ENCODE measurements at places on chromosomes 1 and 21. TPM values are rescaled to one million over a fixed set of nuclear protein-coding genes. Genes with fewer than 3 reads are reported as not detected.

The PLXNA2 gene
- 0.57 TPM for total RNA-seq

The ATP6V1G3 gene
- total RNA-seq: not detected

The MIER1 gene
- 28.5 TPM for total RNA-seq

The DMBX1 gene
- total RNA-seq: 2.3 TPM

The FAM151A gene
- not detected for total RNA-seq

The HMCN1 gene
- 2.9 TPM for total RNA-seq

The KLF17 gene
- 0.09 TPM for total RNA-seq

The SH3GLB1 gene
- total RNA-seq: 37.4 TPM

The TNFSF18 gene
- not detected for total RNA-seq

The CHIA gene
- total RNA-seq: not detected

The TMEM52 gene
- 9.6 TPM for total RNA-seq

The OR2AK2 gene
- not detected for total RNA-seq

The AMIGO1 gene
- 3.6 TPM for total RNA-seq

The ZSCAN20 gene
- 3.8 TPM for total RNA-seq

The RHD gene
- 1.6 TPM for total RNA-seq

The SLC16A4 gene
- 0.17 TPM for total RNA-seq

The LAMB3 gene
- total RNA-seq: 0.26 TPM

The CBR3 gene
- total RNA-seq: 2.4 TPM

The PODN gene
- total RNA-seq: 0.17 TPM

The GJC2 gene
- 1.6 TPM for total RNA-seq

The MFSD2A gene
- 18.2 TPM for total RNA-seq

The PFKL gene
- 105 TPM for total RNA-seq

The RCSD1 gene
- total RNA-seq: 0.26 TPM

The CFAP74 gene
- 0.28 TPM for total RNA-seq

The NBPF6 gene
- not detected for total RNA-seq

The EXO1 gene
- 43.7 TPM for total RNA-seq

The IRF2BP2 gene
- total RNA-seq: 80.3 TPM

The ANKRD35 gene
- total RNA-seq: 0.18 TPM

The RAD54L gene
- 46.8 TPM for total RNA-seq

The RPAP2 gene
- 27.4 TPM for total RNA-seq

The FCRL2 gene
- not detected for total RNA-seq

The TRIM67 gene
- not detected for total RNA-seq

The ELF3 gene
- 9.1 TPM for total RNA-seq

The PTGFR gene
- not detected for total RNA-seq

The CELA3A gene
- total RNA-seq: not detected

The C1orf74 gene
- 2.4 TPM for total RNA-seq

The UBE2U gene
- total RNA-seq: not detected

The GNG4 gene
- 32.2 TPM for total RNA-seq

The MAP3K21 gene
- total RNA-seq: 11.6 TPM

The SMCP gene
- total RNA-seq: not detected

The CASQ1 gene
- total RNA-seq: 0.55 TPM

The ANGPTL7 gene
- total RNA-seq: not detected
